ENCODE measurements at places on chromosomes 12 and 14.

- DNase-seq: no peak
Measured at GRCh38 chr14:62409169-62409568, 636.1 kb downstream of the KCNH5 start.

DNA sequence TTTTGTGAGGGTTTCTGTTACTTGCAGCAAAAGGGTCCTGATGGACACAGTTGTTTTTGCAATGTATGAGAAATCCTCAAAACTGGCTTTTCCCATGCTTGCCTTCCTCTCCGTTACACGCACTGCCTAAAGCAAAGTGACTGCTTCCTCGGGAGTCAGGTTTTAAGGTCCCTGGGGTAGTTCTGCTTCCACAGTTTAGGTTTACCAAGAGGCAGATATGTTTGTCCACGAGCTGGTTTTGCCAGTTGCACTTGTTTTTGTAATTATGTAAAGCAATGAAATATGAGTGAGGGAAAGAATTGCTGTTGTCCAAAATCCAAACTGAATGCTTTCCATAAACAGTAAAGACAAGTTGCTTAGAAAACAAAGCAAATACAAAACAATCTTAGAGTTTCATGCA, 290.7 kb upstream of the AMIGO2 start:
- no peak for DNase-seq

DNA sequence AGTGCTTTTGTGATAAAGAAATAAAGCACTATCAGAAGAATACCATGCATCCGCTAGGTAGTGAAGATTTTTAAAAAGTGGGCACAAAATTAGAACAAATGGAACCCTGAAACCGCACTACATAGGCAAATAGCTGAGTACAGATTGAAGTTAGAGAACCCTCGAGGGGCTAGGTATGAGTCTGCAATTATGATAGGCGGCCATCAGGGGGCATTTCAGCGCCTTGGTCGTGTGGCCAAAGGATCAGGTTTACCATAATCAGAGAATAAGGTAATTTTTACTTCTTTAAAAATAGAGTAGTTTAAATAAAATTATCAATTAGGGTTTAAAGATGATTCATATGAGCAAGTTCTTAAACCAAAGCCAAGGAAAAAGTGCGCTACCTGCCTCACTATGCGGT, 129.8 kb downstream of the TMX1 start:
- DNase-seq: no peak

GRCh38 chr12:29008786-29009185, 140.3 kb upstream of the FAR2 start:
- no peak for DNase-seq

DNA sequence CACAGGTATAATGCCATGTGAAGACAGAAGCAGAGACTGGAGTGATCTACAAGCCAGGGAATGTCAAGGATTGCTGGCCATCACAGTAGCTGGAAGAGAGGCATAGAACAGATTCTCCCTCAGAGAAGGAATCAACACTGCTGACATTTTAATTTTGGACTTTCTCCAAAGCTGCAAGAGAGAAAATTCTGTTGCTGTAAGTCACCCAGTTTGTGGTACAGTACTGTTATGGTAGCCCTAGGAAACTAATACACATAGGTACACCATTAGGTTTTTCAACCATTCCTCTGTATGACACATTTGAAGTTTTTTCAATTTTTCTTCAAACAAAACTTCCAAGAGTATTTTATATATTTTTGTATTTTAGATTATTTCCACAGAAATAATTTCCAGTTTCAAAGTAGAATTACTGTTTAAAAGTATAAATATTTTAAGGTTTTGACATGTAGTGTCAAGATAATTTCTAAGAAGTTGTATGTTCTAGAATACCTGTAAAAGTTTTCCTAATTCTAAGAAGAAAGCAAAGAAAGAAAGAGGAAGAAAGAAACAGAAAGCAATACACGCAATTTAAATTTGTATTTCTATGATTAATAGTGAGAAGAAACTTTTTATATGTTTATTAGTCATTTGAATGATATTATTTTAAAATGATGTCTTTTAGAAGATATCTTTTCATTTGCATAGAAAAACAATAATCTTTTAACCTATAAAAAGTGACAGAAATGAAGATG, 64.9 kb upstream of the CATSPERB start:
- no peak for DNase-seq

- no peak for DNase-seq
Measured at GRCh38 chr14:71734885-71735284, 197.3 kb upstream of the RGS6 start.

DNA sequence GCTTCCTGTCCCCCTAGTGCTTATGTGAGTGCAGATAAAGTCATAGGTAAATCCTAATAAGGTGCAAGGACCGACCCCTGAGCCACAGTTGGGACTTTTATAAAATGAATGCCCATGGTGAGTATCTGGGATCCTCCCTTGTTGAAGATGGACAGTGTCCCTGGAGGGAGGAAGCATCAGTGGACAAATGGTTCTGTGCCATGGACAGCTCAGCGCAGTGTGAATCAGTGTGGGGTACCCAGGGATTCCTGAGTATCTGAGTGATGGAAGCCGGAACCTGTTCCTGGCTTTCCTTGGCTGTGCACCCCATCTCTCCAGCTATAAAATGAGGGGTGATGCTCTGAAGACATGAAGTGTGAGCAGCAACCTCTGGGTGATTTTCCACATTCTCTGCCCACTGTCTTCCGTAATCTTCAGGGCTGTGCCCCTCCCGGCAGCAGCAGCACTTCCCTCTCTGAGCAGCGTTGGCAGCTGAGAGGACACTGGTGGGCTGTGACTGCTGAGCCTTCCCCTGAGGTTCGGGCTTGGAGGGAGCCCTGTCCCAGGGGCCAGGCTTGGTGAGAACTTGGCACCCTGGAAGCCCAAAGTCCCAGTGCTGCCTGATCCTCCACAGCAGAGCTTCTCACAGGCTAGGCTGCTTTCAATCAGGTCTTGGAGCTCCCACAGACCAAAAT, 25.0 kb downstream of the VCPKMT start:
- DNase-seq: no peak

DNA sequence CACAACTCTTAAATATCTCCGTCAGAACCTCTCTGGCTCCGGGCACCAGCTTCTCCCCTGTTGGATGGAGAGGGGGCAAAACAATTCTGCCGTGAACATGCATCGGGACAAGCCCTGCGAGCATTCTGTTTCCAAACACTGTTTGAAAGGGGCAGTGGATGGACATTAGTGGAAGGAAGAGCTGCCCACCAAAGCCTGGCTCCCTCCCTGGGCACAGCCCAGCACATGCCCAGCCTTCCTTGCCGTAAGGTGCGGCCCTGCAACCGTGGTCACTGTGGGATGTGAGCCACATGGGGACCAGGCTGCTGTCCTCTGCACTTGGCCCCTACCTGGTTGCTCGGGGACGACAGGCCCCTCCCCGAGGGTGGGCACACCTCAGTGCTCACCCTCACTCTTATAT, 54.0 kb downstream of the TRAFD1 start:
- DNase-seq: peak; percentile 43

DNA sequence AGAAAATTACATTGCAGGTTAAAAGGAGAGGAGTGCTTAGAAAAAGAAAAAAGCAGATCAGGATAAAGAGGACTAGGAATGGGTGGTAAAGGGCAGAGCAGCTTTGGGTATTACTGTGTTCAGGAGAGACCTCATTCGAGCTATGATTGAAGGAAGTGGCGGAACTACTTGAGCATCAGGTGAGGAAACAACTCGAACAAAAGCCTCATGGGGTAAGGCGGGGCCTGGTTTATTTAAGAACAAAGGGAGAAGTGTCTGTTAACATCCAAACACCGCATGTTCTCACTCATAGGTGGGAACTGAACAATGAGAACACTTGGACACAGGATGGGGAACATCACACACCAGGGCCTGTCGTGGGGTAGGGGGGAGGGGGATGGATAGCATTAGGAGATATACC, 444.6 kb upstream of the CCDC196 start:
- no peak for DNase-seq

GRCh38 chr12:131834798-131835615, 6.8 kb downstream of the MMP17 start:
- DNase-seq: no peak

DNA sequence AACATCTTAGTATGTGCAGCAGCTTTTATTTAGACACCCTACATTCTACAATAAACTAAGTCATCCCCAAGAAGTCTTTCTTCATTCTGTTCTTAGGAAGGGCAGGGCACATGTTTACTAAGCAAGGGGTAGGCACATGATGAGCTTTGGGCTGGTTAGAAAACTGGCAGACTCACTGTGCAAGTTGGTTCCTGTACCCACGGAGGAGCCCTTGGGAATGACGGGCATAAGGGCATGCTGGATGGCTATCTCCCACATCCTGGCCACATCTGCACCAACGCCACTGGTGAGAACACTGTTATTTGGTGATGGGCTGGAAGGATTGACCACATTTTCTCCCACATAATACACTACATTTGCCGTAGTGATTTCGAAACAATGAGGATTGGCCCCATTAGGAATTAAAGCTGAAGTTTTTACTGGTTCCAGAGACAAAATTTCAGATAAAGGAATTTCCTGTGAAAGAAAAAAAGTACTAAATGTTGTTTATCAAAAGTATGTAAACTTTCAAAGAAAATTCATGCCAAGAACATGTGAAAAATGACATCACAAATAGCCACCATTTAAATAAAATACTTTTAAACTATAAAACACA, 297.0 kb downstream of the PRKD1 start:
- DNase-seq: no peak

DNA sequence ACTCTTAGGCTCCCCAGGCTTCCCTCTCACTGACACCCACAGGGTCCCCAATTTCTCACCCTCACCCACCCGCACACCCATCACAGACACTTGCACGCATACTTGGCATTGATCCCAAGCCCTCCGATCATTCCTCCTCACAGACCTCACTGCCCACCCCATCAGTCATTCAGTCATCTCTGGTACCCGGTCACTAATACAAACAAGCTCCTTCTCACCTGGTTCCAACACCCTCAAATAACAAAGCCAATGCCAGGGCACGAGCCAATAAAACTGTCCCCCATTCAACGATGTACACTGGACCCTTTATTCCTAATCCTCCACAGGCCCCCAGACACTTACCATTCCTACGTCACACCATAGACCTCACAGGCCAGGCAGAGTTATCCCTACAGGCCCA, 2.3 kb downstream of the ZNF605 start:
- no peak for DNase-seq

GRCh38 chr12:122413516-122414404, 8.7 kb downstream of the CLIP1 start:
- peak; percentile 10 for DNase-seq

DNA sequence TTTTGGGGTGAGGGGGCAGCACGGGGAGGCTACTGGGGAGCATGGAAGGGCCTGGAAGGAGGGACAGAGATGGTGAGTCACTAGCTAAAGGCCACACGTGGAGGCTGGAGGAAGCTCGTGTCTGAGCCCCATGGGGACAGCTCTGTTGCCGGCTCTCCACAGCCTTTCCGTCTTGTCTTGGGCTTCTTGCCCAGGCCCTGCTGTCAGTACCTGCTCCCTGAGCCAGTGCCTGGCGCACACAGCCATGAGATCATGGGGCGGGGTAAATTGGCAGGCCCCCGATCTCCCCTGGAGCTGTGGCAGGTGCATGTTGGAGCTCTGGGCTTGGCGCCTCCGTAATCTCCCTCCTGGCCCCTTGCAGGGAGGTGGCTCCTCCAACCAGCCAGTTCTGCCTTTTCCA, 16.1 kb upstream of the KRT80 start:
- DNase-seq: no peak
